ENCODE measurements at places on chromosomes 4 and X.

DNA sequence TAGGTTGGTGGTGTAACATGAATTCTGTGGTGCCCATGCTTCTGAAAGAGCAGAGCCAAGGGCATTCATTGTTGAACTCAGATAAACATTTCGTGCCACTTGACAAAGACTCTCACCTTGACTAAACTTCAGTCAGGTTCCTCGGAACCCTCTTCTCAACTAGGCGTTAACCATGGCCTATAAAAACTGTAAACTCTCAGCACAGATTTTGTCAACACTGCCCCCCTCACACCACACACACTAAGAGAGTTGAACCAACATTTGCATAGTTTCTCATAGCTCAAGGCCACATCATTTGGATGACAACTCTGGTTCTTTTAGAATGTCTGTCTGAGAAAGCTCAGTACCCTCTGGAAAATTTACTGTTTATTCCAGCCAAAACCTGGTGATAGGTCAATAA is 28.1 kb downstream of the CASP6 start:
- DNase-seq: no peak

DNA sequence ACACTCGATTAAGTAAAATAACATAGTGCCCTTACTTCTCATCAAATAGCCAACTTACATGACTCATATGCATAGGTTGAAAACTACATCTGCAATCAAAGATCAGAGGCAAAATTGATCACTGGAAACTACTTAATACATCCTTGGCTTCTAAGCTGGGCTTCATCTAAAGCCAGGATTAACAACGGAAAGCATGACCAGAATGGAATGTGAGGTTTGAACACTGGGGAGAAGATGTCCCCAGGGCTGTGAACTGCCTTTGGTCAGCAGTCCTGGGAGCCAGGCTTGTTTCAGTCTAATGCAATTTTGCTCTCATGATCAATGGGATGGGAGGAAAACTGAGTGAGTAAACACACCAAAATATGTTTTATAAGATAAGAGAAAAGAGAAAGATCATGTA is 192.5 kb upstream of the TTC29 start:
- DNase-seq: no peak

DNA sequence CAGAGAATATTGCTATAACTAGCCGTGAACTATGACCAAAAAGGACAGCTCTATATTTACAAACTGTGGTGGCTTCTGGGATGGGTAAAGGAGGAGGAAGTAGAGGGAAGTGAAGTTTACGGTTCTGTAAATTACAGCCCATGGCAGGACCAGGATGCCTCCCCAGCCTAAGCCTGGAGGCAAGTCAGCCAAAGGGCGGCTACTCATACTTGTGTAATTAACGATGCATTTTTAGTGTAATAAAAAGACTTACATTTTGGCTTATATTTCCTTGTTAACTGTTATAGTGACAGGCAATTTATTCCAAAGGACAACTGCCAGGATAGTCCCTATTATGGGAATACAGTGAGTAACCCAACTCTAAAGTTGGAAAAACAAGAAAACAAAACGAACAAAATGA is 139.9 kb upstream of the OTUD4 start:
- DNase-seq: no peak

DNA sequence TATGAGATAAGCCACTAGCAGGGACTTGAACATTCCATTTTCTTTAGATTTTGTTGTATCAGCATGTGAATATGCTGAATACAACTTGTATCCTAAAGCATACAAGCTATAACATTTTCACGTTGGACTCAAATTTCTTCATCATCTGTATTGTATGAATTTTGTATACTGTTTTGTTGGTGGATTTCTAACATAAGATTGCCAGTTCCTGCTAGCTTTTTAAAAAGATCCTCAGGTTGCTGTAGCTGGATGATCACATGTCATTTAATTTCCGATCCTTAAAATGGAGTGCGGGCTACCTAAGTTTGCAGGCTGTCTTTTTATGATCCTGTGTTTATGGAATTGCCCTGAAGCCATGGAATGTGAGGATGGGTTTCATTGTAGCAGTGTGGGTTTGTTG is 6.9 kb downstream of the PDLIM5 start:
- no peak for DNase-seq

DNA sequence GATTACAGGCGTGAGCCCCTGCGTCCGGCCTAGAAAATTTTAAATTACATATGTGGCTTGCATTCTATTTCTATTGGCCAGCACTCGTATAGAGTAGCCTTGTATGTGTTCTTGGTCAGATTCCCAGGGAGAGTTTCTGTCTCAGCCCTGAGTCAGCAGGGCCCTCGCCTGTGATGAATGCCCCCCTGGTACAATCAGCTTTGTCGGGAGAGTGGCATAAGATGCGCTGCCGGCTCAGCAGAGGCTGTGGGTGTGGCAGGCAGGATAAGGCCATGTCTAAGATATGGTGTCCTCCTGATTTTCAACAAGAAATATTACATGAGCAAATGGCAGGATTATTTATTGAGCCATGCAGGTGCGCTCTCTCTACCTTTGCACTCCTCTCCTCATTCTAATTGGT is 1.6 kb upstream of the REELD1 start:
- no peak for DNase-seq

DNA sequence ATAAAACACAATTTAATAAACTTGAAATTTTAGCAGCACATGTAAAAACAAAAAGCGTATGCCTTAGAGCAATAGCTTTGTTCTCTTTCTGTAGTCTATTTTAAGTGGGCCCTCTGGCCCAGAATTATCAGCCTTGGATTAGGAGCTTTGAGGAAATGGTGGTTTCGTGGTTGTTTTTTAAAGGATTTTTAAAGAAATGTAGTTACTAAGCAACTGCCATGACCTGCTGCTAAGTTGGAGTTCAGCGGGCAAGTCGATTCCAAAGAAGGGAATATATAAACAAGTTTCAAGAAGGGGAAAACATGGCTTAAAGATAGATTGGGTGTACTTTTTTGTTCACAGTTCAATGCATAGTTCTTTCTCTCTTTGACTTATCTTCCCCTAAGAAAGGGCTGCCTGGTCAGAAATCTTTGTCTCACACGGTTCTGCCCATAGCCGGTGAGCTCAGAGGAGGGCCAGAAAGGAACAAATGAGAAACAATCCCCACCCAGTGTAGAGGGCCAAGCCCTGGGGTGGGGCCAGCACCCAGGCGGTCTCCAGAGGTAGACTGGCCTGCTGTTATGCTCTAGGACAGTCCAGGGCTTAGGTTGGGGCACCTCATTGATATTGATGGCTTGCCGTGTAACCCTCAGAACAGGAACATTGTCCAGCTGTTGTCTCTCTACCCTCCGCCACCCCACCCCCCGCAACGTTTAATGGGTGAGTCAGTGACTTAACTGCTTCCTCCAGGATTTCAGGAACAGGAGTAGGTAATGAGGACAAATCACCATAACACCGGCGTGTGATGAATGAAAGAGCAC is 32.5 kb downstream of the DLG3 start:
- no peak for DNase-seq

- no peak for DNase-seq
These were observed at the start of gene PLAC8 for GRCh38 chr4:83114576-83114975. Gene PLAC8 (minus strand): TSS chr4:83114729. CDS start chr4:83107921, 6,808 bp downstream.

DNA sequence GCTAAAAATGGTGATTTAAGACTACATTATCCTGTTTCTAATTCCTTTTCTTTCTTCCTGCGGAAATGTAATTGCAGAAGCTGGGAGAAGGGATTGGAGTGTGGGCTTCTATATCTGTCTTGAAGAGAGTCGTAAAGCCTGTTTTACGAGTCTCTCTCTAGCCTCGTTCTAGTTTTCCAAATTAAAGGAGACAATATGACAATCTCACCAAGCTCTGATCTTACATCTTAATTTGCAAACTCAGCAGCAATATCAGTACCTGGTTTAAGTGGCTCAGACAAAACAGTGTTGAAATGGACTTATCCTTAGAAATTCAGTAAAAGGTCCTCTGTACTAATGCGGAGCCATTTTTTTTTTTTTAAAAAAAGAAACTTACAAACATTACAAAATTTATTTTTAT is 349.5 kb upstream of the HAND2 start:
- DNase-seq: no peak

DNA sequence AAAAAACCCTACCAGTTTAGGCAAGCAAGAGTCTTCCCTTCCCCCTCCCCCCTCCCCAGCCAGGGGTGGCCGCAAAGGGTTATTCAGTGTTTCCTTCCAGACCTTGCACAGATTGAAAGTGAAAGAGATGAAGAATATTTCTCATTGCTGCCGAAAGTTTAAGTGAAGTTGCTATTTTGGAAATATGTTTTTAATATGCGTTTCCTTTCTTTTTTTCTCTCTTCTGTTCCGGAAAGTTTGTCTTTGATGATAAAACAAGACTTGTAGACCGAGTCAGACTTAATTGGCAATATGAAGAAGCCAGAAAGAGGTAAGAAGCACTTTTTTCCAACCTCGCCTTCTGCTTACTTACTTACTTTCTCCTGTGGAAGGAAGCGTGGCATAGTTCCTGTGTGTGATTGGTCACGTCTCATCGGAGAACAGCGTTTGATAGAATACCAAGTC is 58.5 kb upstream of the CLCN4 start:
- DNase-seq: no peak

- no peak for DNase-seq
These were observed 174.2 kb downstream of the GC start for GRCh38 chr4:71609651-71610050.

DNA sequence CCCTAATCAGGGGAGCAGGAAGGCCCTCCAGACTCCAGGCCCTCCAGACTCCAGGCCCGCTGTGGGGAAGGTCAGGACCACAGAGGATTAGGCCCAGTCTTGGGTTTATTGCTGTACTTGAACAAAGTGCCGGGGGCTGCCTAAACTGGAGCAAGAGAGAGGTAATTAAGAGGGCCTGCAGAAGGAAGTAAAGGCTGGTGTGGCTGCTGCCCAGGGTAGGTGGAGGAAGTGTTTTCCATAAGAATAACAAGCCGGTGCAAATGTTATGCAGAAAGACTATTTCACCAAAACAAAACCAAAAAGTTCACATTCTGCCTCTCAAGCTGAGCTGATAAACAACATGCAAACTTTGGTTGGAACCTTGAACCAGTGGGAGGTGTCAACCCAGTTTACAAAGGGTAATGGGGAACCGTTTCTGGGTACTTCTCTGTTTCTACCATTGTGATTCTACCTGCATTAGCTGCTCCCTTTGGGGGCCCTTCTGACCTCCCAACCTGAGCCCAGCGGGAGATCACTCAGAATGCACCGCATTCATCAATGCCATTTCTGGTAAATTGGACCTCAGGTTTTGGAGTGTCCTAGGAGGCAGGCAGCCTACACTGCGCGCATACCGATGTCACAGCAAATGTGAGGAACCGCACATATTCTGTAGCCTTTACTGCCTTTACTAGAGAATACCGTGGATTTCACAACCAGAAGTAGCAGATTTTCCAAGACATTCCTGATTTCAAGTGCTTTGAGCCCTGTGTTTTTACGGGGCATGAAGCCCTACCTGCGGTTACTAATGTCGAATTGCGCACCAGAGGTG is 59.7 kb upstream of the BCOR start:
- no peak for DNase-seq

DNA sequence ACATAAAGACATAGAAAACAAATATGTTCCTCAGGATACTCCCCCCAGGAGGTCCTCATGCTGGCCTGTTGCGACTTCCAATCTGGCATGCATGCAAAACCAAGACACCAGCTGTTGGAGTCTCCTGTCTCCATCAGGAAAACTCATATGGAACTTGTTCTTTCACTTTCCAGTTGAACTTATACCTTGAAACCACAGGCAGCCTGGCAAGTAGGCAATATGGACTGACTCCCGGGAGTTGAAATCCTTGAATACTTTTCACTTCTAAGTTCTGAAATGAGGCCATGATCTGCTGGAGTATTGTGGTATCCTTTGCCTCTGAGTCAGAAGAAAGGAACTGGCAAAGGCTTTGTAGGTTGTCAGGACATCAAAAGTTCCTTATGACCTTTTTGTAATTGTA is 444.2 kb downstream of the IDS start:
- no peak for DNase-seq

- peak; percentile 96 for DNase-seq
These were observed 5.4 kb downstream of the SCARB2 start for GRCh38 chr4:76208005-76208765.

DNA sequence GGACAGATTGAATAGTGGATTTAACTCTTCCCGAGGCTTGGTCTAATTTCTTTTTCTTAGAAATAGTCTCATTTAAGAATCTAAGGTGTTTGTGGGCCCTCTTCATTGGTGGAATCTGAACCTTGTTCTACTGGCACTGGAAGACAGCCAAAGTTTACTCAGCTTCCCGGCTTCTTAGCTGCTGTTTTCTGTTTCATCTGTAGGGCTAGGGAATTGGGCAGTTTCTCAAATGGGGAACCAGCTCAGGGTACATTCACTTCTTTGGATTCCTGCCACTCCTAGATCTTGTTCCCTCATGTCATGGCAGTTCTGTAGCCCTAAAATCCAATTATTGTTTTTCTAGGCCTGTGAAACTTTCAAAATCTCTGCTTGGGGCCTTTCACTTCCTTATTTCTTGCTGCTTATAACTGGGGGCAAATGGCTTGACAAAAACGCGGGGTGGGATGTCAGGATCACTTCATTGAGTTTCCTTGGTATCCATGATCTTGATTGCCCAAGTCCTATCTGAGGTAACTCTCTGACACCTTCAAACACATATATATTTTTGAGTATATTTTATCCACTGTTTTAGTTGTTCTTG is 985.0 kb downstream of the C4orf33 start:
- DNase-seq: no peak

Data from vagina (tissue), 2 donors.